ENCODE measurements at places on chromosomes 3 and 15. TPM values are rescaled to one million over a fixed set of nuclear protein-coding genes. Genes with fewer than 3 reads are reported as not detected.

The HHLA2 gene
- total RNA-seq = not detected

The PLSCR4 gene
- 119 TPM for total RNA-seq

The IL17RD gene
- total RNA-seq = 3.4 TPM

The RARB gene
- total RNA-seq = 10.2 TPM

The CASR gene
- total RNA-seq = not detected

The AADACL2 gene
- total RNA-seq = not detected

The C3orf22 gene
- total RNA-seq = not detected

The SCAANT1 gene
- total RNA-seq = not detected

The PLSCR5 gene
- not detected for total RNA-seq

The IGF2BP2 gene
- total RNA-seq = 39.6 TPM

The GALNT15 gene
- total RNA-seq = 9.1 TPM

The RYR3 gene
- 0.07 TPM for total RNA-seq

The CACNA1D gene
- 0.07 TPM for total RNA-seq

The KNG1 gene
- total RNA-seq = not detected

The CADPS gene
- total RNA-seq = 0.17 TPM

The TMEM89 gene
- total RNA-seq = not detected

The MORC1 gene
- total RNA-seq = not detected

The SAMMSON gene
- not detected for total RNA-seq

The CCRL2 gene
- 0.26 TPM for total RNA-seq

The GCNT3 gene
- 0.23 TPM for total RNA-seq

The ROPN1 gene
- total RNA-seq = not detected

The GADL1 gene
- not detected for total RNA-seq

The CIB1 gene
- 30.1 TPM for total RNA-seq

The CHCHD6 gene
- total RNA-seq = 12.1 TPM

The FANCD2OS gene
- total RNA-seq = not detected

The TRH gene
- total RNA-seq = 0.20 TPM

The CEP97 gene
- total RNA-seq = 10.8 TPM

The C3orf70 gene
- total RNA-seq = 0.46 TPM

The LDHAL6B gene
- not detected for total RNA-seq

The SLC12A1 gene
- total RNA-seq = not detected

The TRPM1 gene
- not detected for total RNA-seq

The CHRFAM7A gene
- 1.5 TPM for total RNA-seq

The SPESP1 gene
- total RNA-seq = 9.8 TPM

The MIX23 gene
- total RNA-seq = 27.2 TPM

The UPK1B gene
- total RNA-seq = 0.98 TPM

The CRYBG3 gene
- 37.6 TPM for total RNA-seq

The KLHL40 gene
- not detected for total RNA-seq

The CIDEC gene
- total RNA-seq = not detected

The SLC28A2 gene
- not detected for total RNA-seq

The KLF15 gene
- 1.1 TPM for total RNA-seq

The SLC24A5 gene
- not detected for total RNA-seq

The CAND2 gene
- 5.1 TPM for total RNA-seq

The TBC1D2B gene
- total RNA-seq = 58.5 TPM

The PLIN1 gene
- total RNA-seq = 0.33 TPM

The JAGN1 gene
- 23.5 TPM for total RNA-seq

The DOCK3 gene
- 0.30 TPM for total RNA-seq

The LINGO1 gene
- total RNA-seq = 0.33 TPM

The RLBP1 gene
- not detected for total RNA-seq

The LRRC34 gene
- 1.8 TPM for total RNA-seq

The SEMA3F gene
- 31.0 TPM for total RNA-seq

The COL8A1 gene
- total RNA-seq = 133 TPM

The ZNF621 gene
- 18.5 TPM for total RNA-seq

The CCDC9B gene
- 91.9 TPM for total RNA-seq

The PRSS50 gene
- not detected for total RNA-seq

The BCHE gene
- 0.73 TPM for total RNA-seq

The EFHB gene
- 0.72 TPM for total RNA-seq

The CIP2A gene
- total RNA-seq = 6.2 TPM
